Fibroblast of the aortic adventitia (primary cell): ENCODE measurements at places on chromosomes 3 and 15. TPM values are rescaled to one million over a fixed set of nuclear protein-coding genes. Genes with fewer than 3 reads are reported as not detected.
A peak's percentile ranks its signal among the peaks of the same experiment; 100 is the strongest.

GRCh38 chr3:123414973-123415775, 33.7 kb downstream of the ADCY5 start:
- DNase-seq, result no peak

DNA sequence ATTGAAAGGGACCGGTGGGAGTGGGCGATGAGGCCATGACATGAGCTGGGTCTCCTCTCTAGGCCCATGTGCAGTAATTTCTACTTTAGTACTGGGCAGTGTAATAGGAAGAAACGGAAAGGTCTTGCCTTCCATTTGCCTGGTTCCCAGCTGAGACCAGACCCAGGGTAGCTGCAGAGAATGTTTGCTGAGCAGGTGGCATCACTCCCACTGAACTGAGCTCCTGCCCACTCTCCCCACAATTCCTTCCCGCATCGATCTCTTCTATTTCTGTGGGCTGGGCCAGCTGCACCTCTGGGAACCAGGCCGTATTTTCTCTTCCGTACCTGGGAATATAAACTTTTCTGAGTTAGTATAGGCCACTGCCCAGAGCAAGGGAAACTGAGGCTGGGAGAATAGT, 15.8 kb downstream of the ESYT3 start:
- no peak for DNase-seq

DNA sequence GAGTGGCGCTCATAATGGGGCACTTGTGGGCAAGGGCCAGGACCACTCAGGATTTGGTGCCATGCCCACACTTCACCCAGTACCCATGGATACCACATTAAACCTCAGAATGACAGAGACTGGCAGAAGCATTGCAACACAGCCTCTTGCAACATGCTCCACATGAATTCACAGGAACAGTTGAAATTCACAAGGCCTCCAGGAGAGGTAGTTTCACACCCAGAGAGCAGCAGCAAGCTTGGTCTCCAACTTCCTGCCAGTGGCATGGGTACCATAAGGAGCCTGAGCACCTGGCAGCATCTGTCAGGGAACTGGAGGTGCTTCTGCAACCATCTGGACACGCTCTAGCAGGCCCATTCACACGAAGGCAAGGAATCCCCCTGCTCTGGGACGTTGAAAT, 101.0 kb downstream of the OSBPL10 start:
- DNase-seq, result peak; percentile 53

DNA sequence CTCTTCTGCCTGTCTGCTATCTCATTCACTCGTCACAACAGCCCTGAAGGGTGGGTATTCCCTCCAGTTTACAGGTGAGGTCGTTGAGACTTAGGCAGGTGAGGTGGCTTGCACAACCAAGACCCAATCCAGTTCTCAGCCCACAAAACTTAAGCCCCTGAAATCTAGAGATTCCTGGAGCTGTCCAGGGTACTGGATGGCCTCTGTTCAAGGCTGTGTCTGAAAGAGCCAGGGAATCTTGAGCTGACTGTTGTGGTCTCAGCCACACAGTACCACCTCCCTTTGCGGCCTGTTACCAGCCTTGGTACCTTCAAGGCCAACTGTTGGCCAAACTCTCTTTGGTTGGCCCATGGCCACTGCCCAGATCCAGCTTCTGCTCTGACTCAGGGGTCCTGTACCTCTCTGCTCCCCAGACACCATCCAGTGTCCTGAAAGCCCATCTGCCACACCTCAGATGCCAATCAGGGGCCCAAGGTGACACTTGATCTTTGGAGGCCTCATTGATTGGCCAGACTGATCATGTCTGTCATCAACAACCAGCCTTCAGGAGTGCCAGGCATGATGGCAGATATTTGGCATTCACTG, 10.9 kb upstream of the FAM107A start:
- DNase-seq, result peak; percentile 56

GRCh38 chr3:189944285-189945145, 176.2 kb downstream of the P3H2 start:
- DNase-seq, result no peak

GRCh38 chr3:1832395-1832794, 266.3 kb upstream of the CNTN4 start:
- DNase-seq, result no peak

DNA sequence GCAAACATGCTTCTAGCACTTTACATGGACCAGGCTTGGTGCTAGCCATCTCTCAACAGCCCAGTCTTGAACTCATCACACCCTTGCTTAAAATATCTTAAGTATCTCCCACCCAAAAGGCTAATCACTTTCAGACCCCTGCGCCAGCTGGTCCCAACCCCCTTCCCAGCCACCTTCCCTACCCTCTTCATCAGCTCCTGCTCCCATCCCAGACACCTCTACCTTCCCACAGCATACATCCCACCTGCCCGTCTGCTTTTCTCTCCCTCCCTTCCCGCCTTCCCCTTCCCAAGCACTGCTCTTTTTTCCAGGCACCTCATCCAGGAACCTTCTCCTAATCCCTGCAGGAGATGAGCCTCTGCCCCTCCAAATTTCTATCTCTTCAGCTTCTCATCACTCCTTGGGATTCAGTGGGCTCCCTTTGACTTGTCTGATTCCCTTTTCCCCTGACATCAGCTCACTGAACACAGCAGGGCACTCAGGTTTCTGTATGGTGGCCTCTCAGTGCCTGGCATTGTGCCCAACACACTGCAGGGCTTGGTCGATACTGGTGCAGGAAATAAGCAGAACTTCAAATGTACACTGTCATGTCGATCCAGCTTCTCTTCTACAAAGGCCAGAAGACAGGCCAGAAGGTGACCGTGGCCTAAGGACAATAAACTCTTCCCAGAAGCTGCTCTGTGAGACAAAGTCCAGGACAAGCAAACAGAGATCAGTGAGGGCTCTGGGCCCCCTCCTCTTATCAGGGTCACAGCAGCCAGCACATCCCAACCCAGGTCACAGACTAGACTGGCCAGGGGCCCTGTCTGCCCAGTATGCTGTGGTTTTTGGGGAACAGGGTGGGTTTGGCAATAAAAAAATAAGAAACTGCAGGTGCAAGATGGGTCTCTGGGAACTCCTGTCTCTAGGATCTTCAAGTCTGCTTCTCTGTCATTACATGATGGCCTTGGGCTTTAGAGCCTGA, 2.2 kb upstream of the ITIH1 start:
- no peak for DNase-seq

- DNase-seq, result no peak
Observed at GRCh38 chr3:58200846-58201355, 9.9 kb downstream of the DNASE1L3 start.

DNA sequence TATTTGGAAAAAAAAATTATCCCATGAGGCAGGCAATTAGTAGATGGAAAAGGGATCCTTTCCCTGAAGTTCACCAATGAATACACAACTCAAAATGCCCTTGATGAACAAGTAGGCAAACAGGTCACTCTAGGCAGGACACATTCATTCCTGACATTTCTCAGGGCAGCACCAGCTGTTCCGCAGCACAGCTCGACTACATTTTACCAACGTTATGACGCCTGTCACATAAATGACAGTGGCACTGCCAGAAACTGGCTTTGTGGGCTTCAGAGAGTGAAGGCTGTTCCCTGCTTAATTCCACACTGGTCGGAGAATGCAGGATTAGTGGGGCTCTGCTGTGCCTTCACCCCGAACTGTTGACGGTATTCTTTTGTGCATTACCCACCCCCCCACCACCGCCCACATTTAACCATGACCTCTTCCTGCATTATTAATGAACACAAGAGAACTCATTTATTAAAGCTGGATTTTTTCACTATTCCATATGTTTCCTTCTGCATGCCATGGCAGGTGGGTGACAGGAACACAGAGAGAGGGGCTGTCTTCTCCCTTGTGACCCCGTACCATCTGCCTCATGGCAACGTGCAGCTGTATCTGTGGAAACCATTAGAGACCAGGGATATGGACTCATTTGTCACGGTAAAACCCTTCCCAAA, 197.6 kb downstream of the PDZRN3 start:
- no peak for DNase-seq

DNA sequence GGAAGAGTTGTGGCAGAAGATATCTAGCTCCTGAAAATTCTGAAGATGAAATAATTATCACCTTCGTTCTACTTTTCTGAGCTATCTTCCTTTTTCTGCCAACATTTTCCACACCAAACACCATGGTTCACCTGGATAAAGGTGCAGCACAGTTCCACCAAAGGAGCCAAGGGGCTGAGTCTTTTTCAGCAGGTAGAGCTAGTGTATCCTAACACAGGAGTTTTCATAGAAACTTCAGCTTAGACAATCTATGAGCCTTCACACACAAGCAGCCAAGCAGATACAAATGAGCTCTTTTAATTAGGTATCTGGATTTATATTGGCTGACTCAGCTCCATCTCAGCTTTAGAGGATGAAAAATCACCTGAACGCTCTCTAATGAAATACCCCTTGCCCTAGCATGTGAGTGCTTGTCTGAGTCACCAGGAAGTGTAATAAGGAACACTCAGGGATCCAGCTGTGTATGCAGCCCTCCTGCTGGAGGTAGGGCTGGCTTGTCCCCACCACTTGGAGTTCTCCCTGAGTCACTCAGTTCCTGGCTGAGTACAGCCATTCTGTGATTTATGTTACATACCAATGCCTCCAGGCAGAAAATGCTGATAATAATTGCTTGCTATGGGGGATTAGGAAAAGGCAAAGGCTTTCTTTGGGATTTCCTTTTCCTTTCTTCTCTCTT, 385.7 kb downstream of the LSAMP start:
- peak; percentile 77 for DNase-seq

Gene AP3B2
- 1.8 and 5.8 TPM in 2 replicates for total RNA-seq

Gene PLSCR5
- total RNA-seq, result not detected in 2 replicates

Gene RARB
- 3.1 and 4.2 TPM in 2 replicates for total RNA-seq

Gene CPLX3
- not detected in 2 replicates for total RNA-seq

Gene SGO1
- total RNA-seq, result 0.90 and 14.5 TPM in 2 replicates

Gene IGSF11
- total RNA-seq, result not detected in 2 replicates
